Astrocyte of the hippocampus (primary cell): ENCODE measurements at places on chromosomes 16 and 17.

DNA sequence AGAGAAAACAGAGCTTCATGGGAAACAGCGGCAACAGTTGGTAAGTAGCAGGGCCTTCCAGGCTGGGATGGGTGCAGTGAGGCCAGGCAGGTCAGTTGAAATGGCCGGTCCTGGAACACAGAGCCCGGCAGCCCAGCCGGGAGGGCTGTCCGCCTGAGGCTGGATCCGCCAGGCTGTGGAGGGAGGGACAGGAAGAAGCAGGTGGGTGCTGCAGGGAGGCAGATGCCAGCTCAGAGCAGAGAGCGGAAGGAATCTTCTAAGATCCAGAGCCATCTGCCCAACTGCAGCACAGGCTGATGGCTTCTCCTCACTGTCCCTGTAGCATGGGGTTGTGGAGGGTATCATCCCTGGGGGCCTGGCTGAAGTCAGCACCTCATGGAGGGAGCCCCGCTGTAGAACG lies 599 bp downstream of the RNF112 start:
- DNase-seq: peak; percentile 11

GRCh38 chr17:76934561-76935320 lies 66.5 kb downstream of the MGAT5B start:
- no peak for DNase-seq

GRCh38 chr16:30588651-30589050 lies 3.2 kb upstream of the ZNF785 start:
- DNase-seq: no peak

DNA sequence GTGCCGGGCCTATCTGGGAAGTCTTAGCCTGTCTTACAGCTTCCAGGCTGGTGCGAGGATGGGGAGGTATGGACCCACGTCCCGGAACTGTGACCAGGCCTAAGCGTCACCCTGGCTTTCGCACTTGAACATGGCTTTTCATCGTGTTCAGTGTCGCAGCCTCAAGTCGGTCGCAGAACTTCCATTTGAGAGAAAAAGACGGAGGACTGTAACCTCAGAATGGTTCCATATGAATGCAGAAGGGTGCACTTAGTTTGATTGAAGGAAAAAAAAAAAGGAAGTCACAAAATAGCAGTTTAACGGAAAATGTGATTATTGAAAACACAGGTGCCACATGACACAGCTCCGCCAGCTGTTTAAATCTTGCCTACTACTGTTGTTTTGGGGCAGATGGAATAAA lies 30.2 kb upstream of the JPT2 start:
- no peak for DNase-seq

GRCh38 chr16:27374221-27374803 lies 27.7 kb upstream of the IL21R start:
- no peak for DNase-seq
